ENCODE measurements at places on chromosomes 3 and 15.

DNA sequence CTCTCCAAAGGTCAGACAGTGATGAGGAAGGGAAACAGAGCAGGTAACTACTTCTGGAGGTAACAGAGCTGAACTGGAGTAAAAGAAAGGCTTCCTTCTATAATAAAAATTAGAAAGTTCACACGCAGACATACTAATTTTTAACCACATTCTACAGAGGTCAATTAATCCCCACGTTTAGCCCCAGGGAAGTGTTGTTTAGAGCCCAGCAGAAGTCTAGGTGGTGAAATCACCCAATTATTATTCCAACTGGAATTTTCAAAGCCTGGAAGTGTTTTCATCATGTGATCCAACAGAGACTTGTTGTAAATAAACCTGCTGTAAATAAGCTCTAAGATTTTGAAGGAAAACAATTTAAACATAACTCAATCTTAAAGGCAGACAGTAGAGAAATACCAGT, 6.8 kb downstream of the ALDH1A2 start:
- no peak for DNase-seq

DNA sequence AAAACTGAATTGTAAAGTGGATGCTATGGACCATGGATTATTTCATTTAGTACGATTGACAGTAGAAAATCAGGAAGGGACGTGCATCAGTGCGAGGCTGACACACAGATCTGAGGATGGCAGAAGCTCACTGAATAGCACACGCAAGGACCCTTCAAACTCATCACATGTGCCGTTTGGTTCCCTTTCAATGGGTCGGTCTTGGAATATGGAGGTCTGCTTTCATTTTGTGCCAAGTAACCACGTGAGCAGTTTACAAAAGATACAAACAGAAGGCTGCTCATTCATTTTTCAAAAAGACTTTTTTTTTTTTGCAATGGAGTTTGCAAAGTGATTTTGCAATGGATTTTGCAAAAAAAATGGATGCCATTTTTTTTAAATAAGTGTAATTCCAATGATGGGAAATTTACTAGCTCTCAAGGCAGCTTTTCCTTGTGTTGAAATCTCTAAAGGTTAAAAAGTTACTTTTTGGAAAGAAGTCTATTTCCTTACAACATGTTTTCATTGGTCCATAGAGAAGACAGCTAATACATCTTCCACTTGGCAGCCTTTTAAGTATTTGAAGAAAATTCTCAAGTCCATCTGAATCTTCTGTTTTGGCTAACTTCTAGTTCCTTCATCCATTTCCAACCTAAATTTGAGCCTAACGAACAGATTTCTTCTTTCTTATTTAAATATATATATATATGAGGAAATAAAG, 392.3 kb upstream of the TPRG1 start:
- DNase-seq: no peak

DNA sequence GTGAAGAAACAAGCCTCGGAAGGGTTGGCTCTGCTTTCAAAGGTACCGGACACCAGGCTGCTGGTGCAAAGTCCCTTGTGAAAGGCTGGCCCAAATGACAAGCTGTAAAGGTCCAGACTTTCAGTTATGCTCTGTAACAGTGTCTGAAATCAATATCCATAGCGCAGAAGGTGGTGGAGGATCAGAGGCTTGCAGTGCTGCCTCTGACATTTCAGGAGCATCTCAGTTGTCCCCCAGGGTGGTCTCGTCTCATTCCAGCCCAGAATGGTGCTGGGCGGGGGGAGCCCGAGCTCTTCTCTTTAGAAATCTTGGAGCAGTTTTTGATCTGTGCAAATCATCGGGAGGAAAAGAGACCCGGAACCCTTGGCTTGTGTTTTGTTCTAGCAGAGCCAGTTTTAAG, 402.3 kb upstream of the RGMA start:
- no peak for DNase-seq

DNA sequence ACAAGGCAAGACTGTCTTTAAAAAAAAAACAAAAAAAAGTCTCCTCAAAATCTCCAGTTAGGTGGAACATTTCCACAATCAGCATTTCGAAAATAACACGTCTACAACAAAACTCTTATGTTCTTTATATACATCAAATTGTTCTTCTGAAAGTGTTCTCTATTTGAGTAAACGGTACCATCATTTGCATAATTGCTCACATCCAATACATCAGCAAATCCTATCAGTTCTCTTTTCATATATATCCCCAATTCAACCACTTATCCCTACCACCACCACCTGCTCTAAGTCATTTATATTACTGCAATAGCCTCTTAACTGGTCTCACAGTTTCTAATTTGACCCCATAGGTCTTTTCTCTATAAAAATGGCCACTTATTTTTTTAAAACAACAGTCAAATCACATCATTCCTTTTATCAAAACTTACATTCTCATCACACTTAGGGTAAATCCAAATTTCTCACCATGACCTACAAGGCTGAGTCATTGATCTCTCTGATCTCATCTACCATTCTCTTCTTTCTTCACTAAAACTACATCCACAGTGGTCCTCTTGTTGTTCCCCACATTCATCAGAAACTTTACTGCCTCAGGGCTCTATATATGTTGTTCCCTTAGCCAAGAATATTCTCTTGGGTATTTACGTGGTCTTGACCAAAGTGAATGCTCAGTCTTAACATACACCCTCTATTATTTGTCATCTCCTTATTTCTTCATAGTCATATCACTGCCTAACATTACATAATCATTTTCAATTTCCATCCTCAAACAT, 237.0 kb downstream of the SCAPER start:
- DNase-seq: no peak

- DNase-seq: no peak
Measured at GRCh38 chr3:59566481-59566975, 516.7 kb upstream of the CFAP20DC start.

GRCh38 chr3:193372783-193373182, 5.8 kb downstream of the ATP13A5 start:
- DNase-seq: no peak

- no peak for DNase-seq
Measured at GRCh38 chr3:195021692-195022091, 249.3 kb downstream of the XXYLT1 start.

GRCh38 chr15:78060232-78060631, 17.3 kb downstream of the TBC1D2B start:
- no peak for DNase-seq

DNA sequence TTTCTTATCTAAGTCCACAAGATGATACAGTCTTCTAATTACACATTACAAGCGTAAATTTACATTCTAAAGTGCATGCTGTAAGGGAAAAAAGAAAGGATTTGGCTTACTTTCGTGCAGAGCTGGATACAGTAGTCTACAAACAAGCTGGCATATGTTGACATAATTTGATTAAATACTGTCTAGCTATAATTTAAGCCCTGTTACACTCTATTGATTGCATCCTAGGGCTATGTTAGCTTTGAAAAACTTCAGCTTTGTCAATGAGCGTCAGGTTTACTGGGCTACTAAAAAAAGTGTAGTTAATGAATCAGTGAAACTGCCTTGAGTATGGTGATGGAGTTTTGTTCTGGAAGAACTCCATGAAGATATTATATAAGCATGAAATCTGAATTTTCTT, 24.5 kb upstream of the PLCL2 start:
- no peak for DNase-seq

GRCh38 chr3:72968266-72968664, 28.3 kb upstream of the PPP4R2 start:
- no peak for DNase-seq

DNA sequence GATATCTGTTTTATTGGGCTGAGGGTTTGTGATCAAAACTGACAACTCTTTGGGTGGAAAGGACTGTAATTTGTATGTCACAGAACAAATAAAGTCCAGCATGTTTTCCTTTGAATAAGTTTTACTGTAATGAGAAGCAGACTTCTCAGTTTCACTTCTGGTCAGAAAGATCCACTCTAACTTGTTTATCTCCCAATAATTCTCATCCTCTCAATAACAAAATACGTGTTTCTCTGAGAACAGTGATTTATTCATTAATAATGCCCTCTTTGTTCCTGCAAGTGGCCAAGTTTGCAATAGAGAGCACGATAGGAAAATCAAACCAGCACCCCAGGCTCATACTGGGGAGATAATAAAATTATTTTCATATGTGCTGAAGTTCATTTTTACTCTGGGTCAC, 190.6 kb downstream of the CNTN3 start:
- no peak for DNase-seq

DNA sequence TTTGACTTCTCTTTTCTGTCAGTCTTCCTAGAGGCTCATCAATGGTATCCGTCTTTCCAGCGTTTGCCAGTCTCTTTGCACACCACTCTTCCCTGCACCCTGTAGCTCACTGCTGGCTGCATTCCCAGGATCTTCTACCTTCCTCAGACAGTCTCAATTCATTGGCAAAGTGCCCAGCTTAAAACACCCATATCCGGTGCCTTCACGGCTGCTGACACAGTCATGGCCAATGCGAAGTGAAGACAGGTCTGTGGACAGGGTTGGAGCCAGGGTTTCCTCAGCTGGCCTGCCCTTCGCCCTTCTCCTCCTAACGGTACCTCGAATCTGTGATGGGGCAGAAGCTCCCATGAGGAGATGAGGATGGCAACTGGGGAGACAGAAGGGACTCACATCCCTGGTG, 36.1 kb downstream of the PTH1R start:
- no peak for DNase-seq

DNA sequence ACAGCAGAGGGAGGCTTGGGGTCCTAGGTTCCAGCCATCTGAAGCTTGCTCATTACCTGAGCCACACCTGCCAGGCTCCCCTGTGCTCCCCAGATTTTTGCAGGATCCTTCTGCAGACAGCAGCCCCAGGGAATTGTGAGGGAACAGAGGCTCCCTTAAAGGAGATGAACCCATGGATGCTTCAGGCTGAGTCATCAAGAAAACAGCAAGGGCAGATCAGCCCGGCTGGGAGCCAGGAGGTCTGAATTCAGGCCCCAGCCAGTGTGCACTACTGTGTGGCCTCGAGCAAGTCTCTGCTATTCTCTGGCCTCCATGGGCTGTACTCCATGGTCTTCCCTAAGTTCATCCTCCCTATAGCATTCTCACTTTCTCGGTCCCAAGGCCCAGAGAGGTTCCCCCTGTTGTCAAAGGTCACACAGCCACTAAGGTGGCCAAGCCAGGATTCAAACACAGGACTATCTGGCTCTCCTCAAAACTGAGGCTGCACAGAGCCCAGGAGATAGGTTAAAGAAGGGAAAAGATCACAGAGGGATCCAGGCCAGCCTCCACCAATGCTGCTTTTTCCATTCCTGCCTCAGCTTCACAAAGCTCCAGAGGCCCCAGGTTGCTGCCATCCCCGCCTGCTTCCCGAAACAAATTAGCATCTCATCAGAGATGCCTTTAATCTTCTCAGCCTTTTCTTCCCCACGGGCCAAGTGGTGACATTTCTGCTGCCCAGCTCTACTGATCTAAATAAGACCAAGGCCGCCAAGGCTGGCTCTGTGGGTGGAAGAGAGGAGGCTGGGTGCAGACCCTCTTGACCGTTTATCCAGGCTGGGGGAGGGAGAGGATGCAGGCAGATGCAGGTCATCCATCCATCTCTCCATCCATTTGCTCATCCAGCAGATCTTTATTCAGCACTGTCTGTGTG, 21.2 kb upstream of the GRIP2 start:
- no peak for DNase-seq
